Stimulated activated CD8-positive, alpha-beta memory T cell treated with anti-CD3 and anti-CD28 coated beads, Interleukin-12 subunit alpha, Interleukin-12 subunit beta, amount 100 ng/mL, for 4 hours (primary cell): ENCODE measurements at places on chromosomes 6 and 20.

DNA sequence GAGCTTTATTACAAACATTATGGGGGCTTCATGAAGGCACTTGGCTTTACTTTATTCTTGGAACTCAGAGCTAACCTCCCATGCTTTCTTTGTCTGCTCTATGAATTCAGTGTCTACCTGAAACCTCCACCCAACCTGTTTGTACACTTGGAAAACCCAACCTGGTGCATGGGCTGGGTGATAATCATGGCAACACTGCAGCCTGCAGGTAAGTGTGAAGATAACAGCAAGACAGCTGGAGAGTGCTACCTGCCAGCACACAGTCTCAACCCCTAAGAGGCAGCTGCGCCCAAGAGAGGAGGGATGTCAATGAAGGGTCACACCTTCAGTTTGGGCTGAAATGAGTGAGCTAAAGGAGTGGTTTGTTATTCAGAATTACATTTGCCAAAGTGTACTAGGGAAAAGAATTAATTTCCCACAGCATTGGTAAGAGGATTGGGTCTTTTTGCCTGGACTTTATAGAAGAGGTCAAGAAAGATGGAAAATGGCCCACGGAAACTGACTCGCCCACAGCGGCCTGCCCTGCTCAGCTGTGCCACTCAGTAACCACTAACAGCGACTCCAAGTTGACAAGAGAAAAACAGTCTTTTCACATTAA lies 24.4 kb downstream of the FOXQ1 start:
- DNase-seq: no peak

DNA sequence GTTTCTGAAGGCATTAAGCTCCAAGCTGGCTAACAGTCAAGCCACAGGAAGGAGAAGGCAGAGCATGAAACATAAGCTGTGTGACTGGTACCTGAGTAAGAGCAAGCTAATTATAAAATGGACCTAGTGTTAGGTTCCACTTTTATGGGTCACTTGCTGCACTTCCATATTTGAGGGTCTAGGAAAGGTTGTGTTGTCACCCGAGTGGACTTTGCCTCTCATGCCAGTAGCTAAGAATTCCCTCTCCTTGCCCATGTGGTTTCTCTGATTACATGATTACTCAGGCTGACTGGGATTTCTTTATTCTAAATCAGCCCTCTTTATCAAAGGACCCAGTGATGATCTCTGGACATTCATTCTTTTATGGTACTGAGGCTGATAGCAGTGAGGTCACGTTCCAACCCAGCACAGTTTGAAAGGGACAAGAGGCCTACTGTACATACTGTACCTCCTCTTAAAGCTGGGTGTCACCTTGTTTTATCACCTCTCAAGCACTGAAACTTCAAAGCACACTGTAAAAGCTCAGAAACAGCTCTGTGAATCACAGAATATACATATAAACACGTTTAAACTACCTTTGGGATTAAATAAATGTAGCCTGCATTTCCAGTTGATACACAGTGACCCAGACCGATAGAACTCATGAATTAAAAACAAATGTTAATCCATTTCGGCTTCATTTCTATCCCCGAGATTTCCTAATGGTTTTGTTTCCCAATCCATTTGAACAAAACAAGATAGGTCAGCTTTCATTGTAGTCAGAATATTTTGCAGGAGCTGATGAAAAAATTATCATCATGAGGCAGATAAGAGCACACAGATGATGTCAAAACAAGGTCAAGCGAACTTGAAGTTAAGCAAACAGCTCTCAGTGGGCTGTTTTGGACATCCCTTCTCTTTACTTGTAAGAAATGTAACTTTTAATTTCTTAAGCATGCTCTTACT lies 96.5 kb downstream of the ALDH8A1 start:
- DNase-seq: no peak

DNA sequence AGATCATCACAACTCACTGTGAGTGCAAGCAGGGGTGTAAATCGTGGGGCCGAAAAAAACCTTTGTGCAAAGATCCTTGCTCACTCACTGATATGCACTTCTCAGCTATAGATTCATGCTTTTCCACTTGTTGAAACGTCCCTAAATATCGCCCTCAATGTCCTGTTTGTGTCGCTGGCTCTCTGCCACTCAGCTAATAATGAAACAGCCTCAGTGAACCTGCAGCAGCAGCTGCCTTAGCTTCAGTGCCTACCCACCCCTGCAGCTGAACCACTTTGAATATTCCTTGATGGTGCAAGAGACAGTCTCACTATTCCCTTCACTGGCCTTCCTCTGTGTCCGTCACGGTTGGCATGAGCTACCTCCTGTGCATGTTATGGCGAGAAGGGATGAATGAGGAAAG lies 128.9 kb upstream of the NAA20 start:
- DNase-seq: no peak

GRCh38 chr6:42610416-42610815 lies 46.6 kb downstream of the UBR2 start:
- DNase-seq: no peak

- DNase-seq: no peak
Observed at GRCh38 chr20:32141465-32141980, 32.0 kb downstream of the TM9SF4 start.

GRCh38 chr6:68637071-68637470 lies 2.0 kb downstream of the ADGRB3 start:
- DNase-seq: no peak

DNA sequence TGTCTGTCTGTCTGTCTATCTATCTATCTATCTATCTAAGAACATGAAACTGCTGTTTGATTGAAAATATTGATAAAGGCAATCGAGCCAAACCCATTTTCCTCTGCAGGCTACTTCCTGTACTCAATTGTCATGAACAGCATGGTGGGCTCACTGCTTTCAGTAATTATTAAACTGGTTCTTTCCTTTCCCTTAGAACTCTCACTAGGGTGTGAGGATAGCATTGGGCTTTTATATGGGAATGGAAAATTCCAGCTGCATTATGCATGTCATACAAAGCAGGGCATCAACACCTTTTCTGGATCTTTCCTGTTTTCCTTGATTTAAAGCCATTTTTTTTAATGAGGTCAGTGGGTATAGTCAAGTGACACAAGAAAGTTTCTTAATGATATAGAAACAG lies 161.0 kb upstream of the SYNCRIP start:
- DNase-seq: no peak
